ENCODE measurements at places on chromosomes 16 and 17.

DNA sequence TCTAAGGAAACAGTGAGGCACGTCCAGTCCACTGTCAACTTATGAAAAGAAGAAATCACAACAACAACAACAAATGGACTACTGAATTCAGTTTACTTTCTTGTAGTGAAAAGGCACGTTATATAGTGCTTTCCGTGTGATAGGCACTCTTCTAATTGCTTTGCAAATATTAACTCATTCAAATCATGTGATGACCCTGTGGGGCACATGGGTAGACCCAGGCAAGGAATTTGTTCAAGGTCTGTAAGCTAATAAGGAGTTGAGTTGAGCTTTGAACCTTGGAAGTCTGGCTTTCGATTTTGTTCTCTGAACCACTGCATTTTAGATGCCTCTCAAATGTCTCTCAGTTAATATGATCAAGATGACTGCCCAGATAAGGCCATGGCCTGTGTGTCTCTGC lies 295.1 kb upstream of the RBFOX1 start:
- no peak for DNase-seq

- DNase-seq = no peak
Observed at GRCh38 chr17:38469875-38470274, 41.6 kb downstream of the ARHGAP23 start.

DNA sequence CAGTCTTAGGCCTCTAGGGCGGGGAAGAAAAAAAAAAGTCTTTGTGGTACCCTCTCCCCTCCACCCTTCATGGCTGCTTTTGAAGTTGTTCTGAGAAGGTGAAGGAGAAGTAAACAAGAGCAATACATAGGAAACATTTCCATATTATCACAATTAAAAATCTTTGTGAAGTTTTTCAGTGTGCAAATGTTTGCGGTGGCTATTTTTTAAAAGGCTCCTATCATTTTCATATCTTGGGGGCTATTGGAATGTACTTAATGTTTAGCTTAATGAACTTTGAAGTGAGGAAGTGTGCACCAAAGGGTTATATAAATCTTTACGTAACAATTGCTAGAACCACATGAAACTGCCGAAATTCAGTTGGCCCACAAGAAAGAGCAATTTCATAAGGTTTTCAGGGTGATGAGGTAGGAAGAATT lies 7.6 kb downstream of the NOL11 start:
- no peak for DNase-seq

- no peak for DNase-seq
Observed at GRCh38 chr17:29141514-29141876, 38.7 kb downstream of the MYO18A start.

GRCh38 chr16:4649744-4650442 lies 25.3 kb downstream of the MGRN1 start:
- no peak for DNase-seq

DNA sequence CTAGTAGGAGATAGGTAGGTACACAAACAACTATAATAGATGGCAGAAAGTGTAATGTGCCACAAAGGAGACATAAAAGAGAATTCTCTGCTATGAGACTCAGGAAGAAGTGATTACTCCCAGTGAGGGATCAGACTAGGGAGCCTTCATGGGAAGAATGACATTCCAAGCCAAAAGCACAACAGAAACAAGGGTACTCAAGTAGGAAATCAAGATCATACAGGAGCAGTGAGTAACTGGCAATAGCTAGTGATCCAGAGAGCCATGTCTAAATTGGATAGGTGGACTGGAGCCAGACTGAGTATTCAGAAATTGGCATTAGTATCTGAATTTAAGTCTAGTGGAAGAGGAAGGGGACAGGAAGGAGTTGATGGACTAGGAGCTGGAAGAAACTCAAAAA lies 10.7 kb downstream of the RFFL start:
- no peak for DNase-seq

DNA sequence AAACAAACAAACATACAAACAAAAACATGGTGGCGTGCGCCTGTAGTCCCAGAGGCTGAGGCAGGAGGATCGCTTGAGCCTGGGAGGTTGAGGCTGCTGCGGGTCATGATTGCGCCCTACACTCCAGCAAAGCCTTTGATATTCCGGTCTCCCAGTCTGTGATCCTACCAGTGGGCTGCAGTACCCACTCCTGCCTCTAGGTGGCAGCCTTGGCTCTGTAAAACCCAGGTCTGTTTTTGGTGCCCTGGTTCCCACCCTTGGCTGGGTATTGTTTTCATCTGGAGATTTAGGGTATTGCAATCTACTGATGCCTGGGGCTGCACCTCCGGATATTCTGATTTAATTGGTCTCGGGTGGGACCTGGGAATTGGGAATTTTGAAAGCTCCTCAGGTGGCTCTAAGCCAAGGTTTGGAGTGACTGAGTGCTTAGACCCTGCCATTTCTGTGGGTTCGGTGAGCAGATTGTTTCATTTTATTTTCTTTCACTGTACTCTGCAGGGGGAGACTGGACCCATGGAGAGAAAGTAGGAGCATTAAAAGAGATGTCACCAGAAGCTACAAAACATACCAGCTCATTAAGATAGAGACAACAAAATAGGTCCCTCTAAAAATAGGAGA lies 40.5 kb downstream of the MYH3 start:
- peak; percentile 72 for DNase-seq

DNA sequence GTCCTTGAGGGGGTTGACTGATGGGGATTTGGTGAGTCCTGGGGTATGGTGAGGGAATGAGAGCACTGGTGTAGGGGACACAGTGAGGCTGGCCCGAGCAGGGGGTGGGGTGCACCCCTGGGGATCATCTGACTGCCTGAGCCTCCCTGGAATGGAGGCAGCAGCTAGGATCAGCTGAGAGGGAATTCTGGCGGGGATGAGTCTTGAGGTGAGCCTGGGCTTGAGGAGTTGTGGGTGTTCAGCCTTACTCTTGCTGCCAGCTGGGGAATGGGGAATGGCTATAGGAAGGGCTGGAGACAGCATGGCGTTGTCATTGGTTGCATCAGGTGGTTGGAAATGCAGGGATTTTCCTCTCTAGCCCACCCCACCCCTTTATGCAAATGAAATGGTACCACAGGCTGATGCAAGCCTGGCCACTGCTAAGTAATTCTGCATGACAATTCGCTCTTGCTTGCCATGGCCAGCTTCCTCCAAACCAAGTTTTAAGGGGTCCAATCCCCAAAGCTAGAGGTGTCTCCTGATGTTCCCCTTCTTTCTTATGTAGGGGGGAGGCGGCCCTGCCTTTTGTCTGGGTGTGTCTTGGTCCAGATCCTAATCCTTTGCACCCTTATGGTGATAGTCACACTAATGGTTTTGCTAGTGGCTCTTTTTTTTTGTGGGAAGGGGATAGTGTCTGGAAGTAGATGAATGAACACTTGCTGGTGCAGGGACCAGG lies 7.5 kb downstream of the NFE2L1 start:
- peak; percentile 25 for DNase-seq

DNA sequence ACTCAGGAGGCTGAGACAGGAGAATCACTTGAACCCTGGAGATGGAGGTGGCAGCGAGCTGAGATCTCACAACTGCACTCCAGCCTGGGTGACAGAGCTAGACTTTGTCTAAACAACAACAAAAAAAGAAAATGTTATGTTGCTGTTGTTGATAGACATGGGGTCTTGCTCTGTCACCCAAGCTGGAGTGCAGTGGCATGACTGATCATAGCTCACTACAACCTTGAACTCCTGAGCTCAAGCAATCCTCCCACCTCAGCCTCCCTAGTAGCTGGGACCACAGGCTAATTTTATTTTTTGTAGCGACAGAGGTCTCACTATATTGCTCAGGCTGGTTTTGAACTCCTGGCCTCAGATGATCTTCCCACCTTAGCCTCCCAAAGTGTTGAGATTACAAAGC lies 20.0 kb downstream of the FBXO47 start:
- no peak for DNase-seq

- peak; percentile 71 for DNase-seq
Observed at GRCh38 chr17:7323731-7324437, 5.3 kb downstream of the NEURL4 start.

DNA sequence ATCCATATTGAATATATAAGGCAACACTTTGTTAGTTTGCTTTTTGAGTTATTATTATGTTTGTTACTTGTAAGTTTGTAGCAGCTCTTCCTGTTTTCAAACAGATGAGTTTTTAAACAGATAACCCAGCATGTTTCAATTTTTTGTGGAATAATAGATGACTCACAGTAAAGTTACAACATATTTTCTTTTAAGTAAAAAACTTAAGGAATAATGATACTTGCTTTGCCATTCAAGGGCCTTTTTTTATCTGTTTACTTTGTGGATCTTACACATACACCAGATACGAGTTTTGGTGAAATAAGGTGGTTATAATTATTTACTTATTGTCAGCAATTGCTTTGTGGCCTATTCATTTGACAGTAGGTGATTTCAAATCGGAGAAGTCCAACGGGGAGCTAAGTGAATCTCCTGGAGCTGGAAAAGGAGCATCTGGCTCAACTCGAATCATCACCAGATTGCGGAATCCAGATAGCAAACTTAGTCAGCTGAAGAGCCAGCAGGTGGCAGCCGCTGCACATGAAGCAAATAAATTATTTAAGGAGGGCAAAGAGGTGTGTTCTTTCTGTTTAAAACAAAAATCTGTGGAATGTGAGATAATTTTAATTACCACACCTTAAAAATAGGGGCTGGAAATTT lies 66.3 kb downstream of the BPTF start:
- no peak for DNase-seq

DNA sequence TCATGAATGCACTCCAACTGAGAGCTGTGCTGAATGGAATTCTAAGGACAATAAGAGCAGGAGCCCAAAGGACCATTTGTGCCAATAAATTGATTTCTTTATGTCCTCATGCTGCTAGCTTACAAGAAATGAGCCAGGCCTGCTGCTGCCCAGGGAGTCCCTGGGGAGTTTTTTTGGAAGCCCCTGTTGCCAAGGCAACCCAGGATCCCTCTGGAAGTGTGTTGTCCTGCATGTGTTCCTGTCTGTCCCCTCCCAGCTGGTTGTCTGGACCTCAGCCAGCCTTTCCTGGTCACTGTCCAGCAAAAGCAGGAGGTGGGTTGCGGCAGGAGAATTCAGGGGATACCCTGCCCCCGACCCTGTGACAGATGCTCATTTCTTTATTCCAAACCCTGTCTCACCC lies 51.0 kb upstream of the GPRC5B start:
- DNase-seq = no peak

DNA sequence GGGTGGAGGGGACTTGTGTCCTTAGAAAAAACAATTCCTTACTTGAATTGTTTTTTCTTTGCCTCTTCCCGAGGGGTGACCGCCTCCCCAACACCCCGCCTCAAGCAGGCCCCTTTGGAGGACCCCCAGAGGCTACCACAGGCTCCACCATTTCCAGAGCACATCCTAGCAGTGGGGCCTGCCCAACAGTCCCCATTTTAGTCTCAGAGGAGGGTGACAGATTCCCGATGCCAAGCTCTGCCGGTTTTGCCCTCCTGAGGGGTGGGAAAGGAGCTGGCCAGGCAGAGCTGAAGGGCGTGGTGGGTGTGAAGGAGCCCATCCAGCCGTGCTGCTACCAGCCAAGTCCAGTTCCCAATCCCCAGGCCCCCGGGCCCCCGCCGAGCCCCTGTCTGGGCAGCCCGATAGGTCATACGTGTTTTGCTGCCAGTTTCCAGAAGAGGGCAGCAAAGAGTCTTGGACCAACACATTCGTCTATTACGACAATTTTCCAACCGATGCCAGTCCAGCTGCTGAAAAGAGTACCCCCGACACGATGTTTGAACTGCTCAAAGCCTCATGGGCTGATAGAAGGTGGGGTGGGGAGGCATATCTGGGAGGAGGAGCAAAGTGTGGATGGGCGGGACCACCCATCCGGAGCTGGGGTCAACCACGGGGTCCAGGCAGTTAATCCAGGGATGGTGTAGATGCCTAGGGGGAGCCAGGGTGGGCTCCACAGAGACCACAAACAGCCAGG lies 18.8 kb upstream of the GAA start:
- peak; percentile 56 for DNase-seq

- DNase-seq = no peak
Observed at GRCh38 chr16:54412037-54412436, 125.5 kb upstream of the IRX3 start.

DNA sequence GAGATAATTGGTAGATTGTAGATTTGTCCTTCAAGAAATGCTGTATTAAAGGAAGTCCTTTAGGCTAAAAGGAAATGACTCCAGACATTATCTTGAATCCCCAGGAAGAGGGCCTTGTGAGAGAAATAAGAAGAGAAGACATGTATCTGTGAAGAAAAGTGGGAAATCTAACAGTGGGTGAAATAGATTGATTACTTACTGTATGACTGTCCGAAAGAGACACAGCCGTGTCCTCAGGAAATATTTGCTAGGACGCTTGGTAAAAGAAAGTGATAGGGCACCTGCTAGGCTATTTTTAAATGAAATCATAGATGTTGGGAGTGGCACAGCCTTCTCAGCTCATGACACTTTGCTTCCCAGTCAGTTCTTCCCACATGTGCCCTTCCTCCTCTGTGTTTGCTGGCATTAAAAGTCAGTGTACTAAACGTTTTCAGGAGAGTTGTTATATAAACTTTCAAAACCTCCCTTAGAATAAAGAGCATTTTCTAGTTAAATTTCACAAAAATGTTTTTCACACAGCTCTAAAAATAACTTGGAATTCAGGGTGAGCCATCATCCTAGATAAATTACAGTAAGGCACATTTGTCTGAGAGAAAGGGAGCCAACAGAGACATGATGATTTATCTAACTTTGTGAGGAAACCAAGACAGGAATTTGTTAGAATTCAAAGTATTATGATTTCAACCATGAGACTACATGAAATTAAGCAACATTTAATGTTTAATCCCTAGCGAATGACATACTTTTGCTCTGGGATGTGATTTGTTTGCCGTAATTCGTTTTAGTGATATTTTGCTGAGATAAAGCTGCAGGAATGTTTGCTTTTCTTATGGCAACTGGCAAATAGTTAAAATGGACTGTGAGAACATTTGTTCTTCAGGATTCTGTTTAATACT lies 35.0 kb downstream of the DHRS7B start:
- DNase-seq = no peak

DNA sequence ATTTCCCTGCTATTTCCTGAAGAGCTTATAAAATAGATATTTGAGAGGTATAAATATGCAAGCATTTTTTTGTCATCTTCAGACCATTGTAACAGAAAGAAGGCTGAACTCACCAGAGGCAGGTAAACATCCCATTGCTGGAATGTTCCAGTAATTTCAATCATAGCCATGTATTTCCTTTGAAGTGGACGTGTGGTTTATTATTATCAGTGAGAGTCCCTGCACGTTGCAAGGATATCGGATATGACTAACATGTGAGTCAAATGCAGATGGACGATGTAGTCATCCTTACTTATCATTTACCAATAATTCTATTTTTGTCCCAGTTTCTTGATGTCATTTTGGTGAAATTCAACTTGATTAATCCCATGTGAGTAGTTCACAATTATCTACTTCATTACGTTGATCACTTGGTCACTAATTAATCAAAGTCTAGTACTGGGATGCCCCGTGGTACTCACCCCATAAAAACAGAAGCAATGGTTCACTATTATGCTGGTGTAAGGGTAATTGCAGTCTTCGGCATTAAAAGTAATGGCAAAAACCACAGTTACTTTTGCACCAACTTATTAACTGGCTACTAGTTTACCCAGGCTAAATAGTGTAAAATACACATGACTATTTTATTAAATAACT lies 89.5 kb downstream of the VAT1L start:
- no peak for DNase-seq

GRCh38 chr16:53506254-53506653 lies 3.2 kb upstream of the AKTIP start:
- no peak for DNase-seq
